T-helper 9 cell (primary cell): ENCODE measurements at places on chromosomes 13 and 19.

- no peak for DNase-seq
These were observed 9.4 kb upstream of the CEACAM19 start for GRCh38 chr19:44661904-44662303.

DNA sequence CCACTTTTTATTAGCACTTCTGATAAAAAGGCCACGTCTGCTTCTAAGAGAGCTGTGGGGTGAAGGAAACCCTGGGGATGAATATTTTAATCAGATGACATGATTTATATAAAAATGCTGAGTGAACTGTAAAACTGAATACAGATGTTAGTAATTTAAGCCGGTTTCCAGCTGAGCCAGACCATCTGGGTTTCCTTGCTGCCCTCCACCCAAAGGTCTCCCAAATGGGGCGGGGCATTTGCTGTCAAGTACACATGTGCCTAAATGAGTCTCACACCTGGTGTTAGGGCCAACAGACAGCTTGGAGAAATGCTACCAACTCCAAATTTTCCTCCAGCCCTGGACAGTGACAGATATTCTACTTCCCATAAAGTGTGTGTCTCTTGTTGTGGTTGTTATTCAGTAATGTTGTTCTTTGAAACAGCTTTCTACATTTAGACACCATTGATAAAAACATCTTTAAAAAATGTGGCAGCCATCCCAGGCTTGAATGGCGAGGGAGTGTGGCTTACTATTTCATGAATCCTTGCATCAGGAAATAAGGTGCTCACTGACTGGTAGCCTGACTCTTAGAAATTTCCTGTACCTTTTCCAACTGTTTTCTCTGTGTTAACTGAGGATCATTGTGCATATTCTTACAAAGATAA is 350.4 kb downstream of the MTUS2 start:
- no peak for DNase-seq

- DNase-seq = no peak
These were observed 209.7 kb downstream of the RBM26 start for GRCh38 chr13:79196366-79196765.

GRCh38 chr13:40776681-40777165 is 5.7 kb upstream of the MRPS31 start:
- peak; percentile 54 for DNase-seq

DNA sequence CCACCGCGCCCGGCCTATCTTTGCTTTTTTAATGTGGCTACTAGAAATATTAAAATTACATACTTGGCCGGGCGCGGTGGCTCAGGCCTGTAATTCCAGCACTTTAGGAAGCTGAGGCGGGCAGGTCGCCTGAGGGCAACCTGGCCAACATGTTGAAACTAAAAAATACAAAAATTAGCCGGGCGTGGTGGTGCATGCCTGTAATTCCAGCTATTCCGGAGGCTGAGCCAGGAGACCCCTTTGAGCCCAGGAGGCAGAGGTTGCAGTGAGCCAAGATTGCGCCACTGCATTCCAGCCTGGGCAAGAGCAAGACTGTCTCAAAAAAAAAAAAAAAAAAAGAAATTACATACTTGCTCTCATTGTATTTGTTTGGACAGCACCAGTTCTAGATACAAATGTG is 34.8 kb upstream of the DPRX start:
- no peak for DNase-seq

DNA sequence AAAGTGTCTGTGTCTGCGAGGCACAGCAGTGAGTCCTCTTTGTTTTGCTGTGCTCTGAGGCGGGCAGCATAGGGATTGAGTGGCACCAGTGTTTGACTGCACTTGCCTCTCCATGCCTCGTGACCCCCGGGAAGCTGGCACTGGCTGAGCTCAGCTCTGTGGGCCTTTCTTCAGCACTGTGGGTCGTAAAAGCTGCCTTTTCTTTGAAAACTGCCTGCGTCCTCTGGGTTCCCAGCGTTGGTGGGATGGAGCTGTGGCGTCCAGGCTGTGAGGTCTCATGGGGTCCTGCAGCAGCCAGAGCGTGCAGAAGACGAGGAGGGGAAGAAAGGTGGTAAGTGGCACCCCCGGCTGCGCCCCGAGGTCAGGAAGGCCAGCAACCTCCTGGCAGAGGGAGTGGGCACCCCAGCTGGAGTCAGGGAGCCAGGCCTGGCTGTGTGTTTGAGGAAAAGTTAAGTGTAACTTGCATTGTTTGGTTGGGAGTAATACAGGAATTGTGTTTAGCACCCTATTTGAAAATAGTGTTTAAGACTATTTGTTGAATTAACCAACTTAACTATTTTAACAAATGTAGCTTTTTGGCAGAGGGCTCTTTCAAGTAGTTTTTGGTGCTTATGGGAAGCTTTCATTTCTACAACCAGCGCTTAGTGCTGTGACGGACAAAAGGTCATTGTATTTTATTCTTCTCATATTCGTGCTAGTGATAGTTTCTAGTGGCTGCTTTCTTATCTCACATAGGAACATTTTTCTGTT is 79.3 kb upstream of the TEX29 start:
- no peak for DNase-seq
